ENCODE measurements at places on chromosomes 11 and 22.
A peak's percentile ranks its signal among the peaks of the same experiment; 100 is the strongest.

DNA sequence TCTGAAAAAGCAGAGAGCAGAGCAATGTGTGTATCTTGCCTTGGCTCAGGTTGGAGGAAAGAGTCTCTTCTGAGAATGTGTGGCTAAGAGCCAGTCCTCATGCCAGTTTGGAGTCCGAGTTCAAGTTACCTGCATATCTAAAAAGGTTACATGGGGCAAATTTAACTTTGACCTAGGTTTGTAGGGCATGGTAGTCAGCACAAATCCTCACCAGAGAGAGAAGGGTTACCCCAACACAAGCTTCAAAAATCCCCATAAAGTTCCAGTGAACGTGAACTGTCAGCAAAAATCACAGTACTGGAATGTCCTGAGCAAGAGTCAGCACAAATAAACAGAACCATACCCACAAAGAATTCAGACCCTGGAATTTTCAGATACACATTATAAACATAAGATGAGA lies 13.8 kb downstream of the SDHD start:
- DNase-seq = no peak

DNA sequence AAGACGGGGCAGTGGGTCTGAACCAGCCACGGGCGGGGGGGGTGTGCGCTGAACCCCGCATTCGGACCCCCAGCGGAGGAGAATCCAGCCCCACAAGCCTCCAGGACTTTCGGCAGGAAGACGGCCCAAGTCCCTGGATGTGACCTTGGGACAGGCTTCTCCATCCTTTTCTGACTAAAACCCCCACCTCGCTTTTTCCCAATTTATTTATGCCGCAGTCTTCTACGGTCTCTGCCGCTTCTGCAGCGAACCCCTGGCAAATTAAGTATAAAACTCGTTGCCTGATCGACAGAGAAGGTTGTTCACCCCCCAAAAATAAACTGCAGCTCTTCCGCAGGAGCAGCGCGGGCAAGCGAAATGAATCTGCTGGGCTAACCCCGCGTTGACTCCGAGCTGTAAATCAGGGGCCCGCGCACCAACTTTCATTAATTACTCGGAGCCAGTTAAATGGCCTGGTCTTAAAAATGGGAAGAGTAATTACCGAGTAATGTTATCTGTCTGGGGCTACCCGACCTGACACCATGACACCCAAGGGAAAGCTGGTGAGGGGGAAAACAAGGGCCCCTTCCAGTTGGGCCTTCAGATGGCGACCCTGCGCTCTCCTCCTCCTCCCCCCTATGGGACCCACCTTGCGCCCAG lies 6.6 kb downstream of the WT1 start:
- DNase-seq = no peak

DNA sequence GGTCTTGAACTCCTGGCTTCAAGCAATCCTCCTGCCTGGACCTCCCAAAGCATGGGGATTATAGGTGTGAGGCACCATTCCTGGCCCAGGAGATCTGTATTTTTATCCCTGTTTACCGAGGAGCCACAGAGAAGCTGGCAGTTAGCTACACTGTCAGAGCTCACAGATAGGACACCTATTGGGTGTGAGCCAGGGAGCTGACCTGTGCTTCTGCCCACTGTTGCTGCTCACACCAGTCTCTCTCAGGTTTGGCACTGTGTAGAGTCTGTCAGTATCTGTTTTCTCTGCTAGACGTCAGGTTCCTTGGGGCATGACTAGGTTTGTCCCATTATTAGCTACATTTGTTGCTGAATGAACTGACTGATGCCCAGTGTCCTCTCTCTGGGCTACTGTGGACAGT lies 17.5 kb downstream of the PPP6R2 start:
- no peak for DNase-seq

DNA sequence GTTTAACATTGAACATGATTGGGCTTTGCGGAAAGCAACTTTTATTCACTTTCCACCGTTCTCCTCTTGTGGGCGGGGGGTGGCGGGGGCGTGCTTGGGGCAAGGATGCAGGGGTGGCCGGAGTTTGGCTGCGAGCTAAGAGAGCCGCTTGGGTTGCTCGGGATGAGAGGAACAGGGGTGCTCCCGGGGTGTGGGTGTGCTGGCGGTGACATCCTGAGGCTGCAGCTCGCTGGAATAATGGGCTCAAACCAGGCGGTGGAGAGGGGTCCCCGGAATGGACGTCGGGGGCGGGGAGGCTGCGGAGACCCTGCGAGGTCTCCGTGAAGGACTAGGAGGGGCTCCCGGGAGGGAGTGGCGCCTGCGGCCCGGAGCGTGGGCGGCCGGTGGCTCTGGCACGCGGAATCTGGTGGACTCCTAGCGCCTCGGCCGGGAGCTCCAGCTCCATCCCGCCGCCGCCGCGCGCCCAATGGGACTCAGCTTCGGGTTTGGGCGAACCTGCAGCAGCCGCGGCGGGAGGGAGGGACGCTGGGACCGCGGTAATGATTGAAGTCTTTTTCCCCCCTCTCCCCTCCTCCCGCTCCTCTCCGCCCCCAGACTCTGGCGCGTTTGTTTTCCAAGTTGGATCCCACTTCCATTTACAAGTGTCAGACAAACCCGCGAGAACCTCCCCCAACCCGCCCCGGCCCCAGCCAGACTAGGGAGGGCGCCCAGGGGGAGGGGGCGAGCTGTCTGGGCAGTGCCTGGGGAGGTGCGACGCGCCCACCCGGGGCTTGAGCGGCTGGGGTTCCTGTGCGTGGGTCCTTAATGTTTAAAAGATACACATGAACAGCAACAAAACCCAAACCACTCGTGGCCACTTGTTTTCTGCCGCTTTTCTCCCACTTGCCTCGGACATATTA lies 2.0 kb downstream of the FAT3 start:
- no peak for DNase-seq

GRCh38 chr11:100575860-100576717 lies 111.0 kb upstream of the ARHGAP42 start:
- peak; percentile 68 for DNase-seq

DNA sequence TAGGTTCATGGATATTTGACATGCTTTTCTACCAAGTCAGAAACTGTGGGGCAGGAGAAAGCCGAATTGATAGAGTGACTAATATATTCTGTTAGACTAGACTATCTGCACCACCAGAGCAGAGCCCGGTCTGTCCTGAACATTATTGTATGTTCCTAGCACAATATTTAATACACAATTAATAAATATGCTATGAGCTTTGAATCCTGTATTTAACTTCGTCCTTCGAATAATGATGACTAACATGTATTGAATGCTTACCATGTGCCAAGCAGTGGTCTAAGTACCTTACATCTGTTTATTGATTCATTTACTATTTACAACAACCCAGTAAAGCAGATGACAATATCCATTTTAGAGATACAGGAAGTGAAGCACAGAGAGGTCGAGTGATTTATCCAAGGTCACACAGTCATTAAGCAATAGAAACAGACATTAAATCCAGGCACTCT lies 44.8 kb upstream of the ANO3 start:
- DNase-seq = peak; percentile 25

DNA sequence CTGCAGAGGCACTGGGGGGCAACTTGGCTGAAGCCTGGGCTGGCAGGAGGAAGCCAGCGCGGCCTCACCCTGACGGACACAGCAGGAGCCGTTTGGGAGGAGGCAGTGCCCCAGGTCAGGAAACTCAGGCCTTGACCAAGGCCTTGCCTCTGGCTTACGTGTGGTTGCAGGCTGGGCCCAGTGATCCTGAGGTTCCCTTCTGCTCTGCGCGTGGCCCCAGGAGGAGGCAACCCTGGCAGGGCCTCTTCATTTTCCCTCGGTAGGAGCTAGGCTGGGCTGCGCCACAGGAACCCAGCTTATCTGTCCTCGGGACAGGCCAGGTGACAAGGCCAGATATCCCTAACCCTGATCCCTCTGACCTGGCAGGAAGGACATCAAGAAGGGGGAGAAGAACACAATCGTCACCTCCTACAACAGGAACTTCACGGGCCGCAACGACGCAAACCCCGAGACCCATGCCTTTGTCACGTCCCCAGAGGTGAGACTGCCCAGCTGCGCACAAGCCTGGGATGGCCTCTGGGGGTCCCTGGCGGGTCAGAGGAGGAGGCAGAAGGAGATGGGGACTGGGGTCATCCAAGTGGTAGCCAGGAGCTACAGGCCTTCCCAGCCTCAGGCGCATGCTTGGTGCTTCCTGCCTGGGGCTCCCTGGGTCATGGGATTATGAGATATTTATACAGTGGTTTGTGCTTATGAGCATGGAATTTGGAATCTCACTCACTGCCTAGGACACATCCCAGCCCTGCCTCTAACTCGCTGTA lies 20.6 kb downstream of the POLR3H start:
- DNase-seq = peak; percentile 31

GRCh38 chr11:99368583-99368982 lies 347.8 kb downstream of the CNTN5 start:
- peak; percentile 1 for DNase-seq

Data from kidney tubule cell (primary cell).